Stimulated activated CD8-positive, alpha-beta memory T cell treated with anti-CD3 and anti-CD28 coated beads, Interleukin-15, amount 100 ng/mL, for 24 hours (primary cell): ENCODE measurements at places on chromosomes 4 and X.
A peak's percentile ranks its signal among the peaks of the same experiment; 100 is the strongest.

- no peak for DNase-seq
These were observed 17.2 kb upstream of the SFRP2 start for GRCh38 chr4:153806073-153806472.

- no peak for DNase-seq
These were observed 148.9 kb upstream of the CPEB2 start for GRCh38 chr4:14853176-14853943.

DNA sequence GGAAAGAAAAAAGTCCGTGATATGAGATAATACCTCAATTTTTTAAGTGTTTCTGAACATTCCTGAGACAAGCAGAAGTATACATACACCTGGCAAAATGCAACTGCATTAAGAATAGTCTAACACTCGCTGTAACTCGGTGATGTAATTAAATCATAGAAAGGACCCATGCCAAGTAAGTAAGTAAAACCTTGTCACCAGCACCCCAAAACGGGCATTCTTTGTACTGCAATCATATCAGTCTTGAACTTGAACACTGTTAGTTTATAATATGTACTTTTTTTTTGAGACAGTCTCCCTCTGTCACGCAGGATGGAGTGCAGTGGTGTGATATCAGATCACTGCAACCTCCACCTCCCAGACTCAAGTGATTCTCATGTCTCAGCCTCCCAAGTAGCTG lies 47.4 kb downstream of the SMIM14 start:
- no peak for DNase-seq

- no peak for DNase-seq
These were observed 4.1 kb downstream of the PCSK1N start for GRCh38 chrX:48831136-48831908.

- peak; percentile 22 for DNase-seq
These were observed 627 bp downstream of the CDKN2AIP start for GRCh38 chr4:183445097-183445428.

DNA sequence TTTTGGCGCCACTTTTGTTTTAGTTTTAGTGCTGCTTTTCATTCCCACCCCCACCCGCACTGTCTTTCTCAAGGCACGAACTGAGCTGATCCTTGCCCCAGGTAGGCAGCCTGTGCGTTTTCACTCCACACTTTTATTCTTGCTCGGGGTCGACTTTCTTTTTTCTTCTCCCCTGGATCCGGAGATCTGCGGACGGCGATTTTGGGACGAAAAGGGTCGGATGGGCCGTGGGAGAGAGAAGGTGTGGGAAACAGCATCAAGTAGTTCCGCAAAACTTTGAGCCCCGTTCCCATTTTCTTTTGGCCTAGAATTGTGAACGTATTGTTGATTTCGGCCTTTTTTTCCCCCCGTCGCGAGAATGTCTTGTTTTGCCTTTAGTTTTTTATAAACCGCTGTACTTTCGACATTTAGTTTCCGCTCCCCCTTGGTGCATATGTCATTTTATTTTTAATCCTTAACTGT lies 531 bp downstream of the STAG2 start:
- DNase-seq, result no peak

DNA sequence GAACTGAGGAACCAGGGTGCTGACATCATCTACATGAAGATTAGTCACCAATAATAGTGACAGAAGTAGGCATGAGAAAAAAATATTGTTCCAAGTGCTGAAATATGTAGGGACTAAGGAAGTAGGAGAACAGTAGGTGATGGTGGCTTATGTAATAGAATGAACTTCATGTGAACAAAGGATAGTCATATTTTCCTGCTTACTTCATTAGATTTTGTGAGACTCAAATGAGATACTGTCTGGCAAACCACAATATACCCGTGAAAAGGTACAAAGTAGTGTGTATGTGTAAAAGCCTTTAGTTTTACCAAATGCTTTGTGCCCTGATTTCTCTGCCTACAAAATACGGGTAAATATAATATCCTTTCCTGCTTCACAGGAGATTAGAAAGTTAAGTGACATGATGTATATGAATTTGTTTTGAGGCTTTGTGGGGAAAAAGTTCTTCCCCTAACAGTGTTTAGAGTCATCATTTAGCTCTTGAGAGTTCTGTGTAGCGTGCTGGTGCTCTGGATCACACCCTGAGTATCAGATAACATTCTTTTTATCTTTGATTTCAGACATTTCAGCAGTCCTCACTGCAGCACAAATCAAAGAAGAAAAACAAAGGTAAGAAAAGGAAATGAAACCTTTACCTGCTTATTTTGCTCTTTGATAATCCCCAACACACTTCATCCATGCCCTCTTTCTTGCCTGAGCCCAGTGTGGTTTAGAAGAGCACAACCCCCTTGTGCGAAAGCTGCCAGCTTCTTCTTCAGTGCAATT lies 67.9 kb downstream of the KLHL34 start:
- no peak for DNase-seq
